Sigmoid colon (tissue), 7 donors: ENCODE measurements at places on chromosomes 3 and 15. TPM values are rescaled to one million over a fixed set of nuclear protein-coding genes. Genes with fewer than 3 reads are reported as not detected.

DNA sequence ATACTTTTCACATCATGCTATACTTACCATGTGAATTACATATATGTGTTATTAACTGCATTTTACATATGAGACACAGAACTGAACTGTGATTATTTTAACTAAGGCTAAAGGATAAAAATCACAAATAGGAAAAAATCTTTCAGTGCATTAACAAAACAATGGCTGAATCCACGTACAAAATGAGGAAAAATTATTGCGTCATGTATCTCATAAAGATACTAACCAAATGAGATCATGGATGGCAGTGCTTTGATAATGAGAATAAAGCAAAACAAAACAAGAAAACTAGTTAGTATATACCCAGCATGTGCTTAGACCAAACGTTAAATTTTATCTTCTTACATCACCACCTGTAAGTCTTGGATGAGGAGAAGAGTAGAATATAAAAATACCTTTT, 66.0 kb downstream of the SCAPER start:
- no peak for DNase-seq

GRCh38 chr15:49063402-49064280, 17.4 kb upstream of the SECISBP2L start:
- DNase-seq, result no peak

- no peak for DNase-seq
Measured at GRCh38 chr3:50299638-50299928, 378 bp upstream of the HYAL3 start.

DNA sequence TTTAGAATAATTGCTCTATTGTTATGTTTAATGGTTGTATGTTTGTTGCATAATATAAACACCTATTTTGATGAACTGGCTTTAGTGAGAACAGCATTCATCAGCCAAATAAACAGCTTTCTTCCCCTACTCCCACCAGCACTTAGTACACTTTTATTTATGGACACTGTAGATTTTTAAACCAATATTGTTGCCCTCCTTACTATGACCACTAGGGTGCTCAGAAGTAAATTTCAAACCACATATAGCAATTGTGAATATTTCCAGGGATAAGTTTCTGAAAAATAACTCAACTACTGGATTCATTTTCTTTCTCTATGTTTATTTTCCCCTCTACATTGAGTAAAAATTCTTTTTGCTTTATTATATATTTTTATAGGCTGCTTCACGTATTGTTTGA, 84.7 kb upstream of the PTX3 start:
- no peak for DNase-seq

The MYRIP gene
- 4.2 TPM for polyA plus RNA-seq

The EFHB gene
- 0.46 TPM for polyA plus RNA-seq

The CDHR4 gene
- polyA plus RNA-seq, result not detected

The ALDH1A3 gene
- 9.0 TPM for polyA plus RNA-seq
